Stimulated activated CD4-positive, alpha-beta T cell treated with anti-CD3 and anti-CD28 coated beads, TNF-alpha, amount 100 ng/mL, for 1 hour (primary cell): ENCODE measurements at places on chromosomes 13 and 19.

DNA sequence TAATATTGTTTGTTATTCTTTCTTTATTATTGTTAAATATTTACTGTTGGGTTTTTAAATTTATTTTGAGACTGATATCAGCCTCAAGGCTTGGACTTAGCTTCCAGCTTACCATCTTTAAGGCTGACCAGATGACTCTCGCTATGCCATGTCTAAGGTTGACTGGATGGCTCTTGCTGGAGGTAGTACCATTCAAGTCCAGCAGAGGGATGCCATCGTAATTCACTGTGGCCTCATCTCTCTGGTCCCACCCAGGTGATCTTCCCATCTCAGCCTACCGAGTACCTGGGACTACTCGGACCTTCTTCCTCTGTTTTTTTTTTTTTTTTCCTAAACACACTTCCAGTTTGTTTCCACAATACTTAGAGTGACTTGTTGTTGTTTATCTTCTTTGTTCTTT lies 41.7 kb upstream of the ZNF91 start:
- no peak for DNase-seq

DNA sequence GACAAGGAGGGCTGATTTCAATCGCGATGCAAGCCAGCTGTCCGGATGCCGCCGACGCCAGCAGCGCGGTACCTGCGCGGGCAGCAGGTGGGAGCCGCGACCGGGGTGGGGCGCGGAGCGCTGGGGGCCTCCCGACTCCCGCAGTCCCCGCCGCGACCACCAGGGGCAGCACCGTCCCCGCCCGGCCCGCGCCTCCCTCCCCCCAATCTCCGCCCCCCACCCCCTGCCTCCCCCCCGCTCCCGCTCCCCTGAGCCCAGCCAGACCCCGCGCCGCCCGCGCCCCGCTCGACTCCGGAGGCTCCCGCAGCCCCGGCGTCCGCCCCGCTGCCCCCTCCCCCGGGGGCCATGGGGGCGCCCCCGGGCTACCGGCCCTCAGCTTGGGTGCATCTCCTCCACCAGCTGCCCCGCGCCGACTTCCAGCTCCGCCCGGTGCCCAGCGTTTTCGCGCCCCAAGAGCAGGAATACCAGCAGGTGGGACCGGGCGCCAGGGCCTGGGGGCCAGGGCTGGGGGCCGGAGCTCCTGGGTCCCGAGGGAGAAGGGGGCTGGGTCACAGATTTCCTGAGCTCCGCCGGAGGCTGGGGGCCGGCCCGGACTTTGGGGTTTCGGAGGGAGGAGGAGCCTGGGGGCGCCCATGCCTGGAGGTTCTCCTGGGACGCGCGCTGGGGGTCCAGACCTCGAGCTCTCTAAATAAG lies at the start of gene TTYH1:
TTYH1 (plus strand) TSS at position 257 of the 693 bp plus-strand sequence; CDS start at position 346, 89 bp downstream.
- DNase-seq: peak; percentile 48

DNA sequence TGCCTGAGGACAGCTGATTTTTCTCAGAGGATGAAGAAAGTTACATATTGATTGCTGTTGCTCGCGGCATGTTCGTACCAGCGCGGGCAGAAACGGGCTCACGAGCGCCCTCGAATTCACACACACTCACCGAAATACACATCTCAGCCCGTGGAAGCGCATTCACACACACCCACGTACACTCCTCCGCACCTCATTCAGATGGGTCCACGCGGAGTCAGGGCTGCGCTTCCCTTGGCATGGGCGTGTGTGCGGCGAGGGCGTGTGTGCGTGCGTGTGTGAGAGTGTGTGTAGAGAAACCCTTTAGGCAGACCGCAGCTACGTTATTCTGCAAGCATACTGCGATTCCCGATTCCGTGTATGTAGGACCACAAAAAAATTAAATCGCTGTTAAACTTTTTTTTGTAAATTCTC lies 2.1 kb upstream of the PCDH17 start:
- no peak for DNase-seq

GRCh38 chr19:45990113-45990728 lies 5.0 kb upstream of the CCDC61 start:
- DNase-seq: no peak

DNA sequence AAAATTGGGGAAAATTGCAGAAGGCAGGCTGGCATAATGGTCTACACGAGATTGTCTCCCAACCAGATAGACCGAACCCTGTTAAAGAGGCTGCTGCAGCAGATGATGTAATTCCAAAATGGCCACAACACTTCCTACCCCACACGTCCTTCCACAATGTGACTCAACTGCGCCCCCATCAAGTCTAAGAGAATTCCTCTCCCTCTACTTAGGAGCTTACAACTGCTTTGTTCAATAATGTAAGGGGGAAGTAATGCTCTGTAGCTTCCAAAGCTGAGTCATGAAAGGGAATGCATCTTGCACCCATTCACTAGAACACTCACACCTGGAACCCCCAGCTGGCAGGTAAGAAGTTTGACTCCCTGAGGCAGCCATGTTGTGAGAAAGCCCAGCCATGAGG lies 117.8 kb upstream of the IRS2 start:
- no peak for DNase-seq

GRCh38 chr13:20127262-20127561 lies 33.6 kb downstream of the GJA3 start:
- DNase-seq: no peak

- no peak for DNase-seq
These were observed 75.1 kb downstream of the C13orf42 start for GRCh38 chr13:51035978-51036377.

DNA sequence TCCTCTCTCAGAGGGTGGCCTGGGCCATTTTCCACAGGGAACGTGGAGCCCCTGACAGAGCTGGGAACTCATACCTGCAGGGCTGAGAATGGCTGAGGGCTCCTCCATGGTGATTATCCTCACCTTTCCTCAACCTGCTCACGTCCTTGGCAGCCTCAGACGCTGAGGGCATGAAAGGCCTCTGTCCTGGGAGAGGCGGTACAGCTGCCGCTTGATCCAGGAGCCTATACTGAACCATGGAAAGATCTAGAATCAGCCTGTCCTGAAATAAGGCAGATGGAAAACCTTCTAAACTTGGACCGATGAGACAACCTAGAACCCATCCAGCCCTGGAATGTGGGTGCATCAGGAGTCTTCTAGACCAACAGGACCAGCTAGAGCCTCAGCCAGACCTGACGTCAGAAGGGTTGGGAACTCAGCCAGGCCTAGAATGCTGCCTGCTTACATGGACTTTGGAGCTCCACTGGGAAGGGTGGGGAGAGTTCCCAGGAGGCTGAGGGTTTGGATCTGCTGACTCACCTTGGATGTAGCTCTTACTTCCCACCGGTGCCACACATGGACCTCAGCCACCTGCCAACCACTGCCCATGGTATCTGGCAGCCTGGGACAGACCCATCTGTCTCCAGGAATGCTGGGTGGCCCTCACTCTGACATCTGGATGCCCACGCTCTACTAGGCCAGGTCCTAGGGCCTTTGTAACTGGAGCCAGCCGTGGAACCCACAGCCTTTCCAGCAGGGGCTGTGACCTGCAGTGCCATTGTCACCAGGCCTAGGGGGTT lies 7.5 kb downstream of the KCTD15 start:
- no peak for DNase-seq

GRCh38 chr13:41178040-41178439 lies 16.3 kb downstream of the KBTBD7 start:
- no peak for DNase-seq

- DNase-seq: no peak
These were observed 63.8 kb downstream of the DCT start for GRCh38 chr13:94415500-94416237.

DNA sequence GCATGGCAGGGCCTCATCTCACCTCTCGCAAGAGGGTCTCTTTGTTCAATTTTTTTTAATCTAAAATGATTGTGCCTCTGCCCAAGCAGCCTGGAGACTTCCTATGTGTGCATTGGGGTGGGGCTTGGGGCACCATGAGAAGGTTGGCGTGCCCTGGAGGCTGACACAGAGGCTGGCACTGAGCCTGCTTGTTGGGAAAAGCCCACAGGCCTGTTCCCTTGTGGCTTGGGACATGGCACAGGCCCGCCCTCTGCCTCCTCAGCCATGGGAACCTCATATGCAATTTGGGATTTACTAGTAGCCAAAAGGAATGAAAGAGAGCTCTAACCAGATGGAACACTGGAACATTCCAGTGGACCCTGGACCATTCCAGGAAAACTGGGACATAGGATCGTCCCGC lies 8.0 kb downstream of the FXYD3 start:
- no peak for DNase-seq

DNA sequence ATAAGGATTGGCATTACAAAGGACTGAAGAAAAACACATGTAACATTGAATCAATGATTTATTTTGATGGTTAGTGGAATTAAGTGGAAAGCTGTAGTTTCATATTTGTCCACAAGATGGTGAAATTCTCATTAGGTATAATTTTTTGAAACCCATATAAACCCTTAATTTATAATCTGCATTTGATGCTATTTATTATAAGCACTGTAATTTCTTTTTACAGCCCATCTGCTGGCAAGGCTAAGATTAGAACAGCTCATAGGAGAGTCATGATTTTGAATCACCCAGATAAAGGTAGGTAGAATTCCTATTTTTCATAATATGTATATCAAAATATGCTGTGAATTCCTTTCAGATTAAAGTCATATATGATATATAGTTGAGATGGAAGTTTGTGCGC lies 62.2 kb downstream of the DNAJC15 start:
- no peak for DNase-seq

- no peak for DNase-seq
These were observed 5.3 kb upstream of the GPR4 start for GRCh38 chr19:45607071-45608029.

DNA sequence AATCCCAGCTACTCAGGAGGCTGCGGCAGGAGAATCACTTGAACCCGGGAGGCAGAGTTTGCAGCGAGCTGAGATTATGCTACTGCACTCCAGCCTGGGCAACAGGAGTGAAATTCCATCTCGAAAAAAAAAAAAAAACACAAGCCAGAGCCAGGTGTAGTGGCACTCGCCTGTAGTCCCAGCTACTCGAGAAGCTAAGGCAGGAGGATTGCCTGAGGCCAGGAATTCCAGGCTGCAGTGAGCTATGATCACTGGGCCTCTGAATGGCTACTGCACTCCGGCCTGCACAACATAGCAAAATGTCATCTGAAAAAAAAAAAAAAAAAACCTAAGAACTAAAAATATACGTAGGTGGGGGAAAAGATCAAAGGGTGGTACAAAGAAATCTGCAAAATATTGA lies 19.4 kb downstream of the EPS15L1 start:
- no peak for DNase-seq

DNA sequence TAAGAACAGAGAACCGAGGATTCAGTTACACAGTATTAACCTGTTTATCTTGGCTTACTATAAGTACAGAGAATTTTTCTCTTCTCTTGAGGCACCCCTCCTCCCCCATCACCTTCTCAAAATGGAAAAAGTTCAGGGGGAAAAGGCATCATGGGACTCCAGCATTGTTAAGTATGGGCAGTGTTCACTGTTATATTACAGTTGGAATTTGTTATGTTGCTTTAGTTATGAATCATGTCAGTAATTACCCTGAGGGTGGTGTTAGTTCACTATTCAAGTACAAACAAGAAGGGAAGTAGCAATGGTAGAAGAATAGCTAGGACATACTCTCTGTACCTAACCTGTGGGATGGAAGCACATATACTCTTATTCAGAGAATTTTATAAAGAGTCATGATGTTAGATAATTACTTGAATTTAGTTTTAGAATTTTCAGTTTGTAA lies 12.0 kb downstream of the LPAR6 start:
- no peak for DNase-seq

DNA sequence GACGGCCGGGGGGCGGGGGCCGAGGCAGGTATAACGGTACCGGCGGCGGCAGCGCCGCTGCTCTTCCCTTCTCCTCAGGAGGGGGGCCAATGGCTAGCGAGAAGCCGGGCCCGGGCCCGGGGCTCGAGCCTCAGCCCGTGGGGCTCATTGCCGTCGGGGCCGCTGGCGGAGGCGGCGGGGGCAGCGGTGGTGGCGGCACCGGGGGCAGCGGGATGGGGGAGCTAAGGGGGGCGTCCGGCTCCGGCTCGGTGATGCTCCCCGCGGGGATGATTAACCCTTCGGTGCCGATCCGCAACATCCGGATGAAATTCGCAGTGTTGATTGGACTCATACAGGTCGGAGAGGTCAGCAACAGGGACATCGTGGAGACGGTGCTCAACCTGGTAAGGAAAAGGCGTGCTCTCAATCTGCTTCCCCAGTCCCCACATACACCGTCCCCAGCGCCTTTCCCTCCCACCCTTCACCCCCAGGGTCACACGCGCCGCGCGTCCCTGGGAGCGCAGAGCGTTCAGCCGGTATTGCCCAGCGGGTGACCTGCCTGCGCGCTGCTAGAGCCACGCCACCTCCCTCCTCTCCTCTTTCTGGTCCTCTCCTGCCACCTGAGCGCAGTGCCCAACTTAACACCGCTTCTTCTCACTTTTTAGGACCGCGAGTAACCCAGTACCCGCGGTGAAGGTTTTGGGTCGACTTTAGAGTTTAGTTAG lies 814 bp downstream of the NBEA start:
- no peak for DNase-seq

- no peak for DNase-seq
These were observed 52.4 kb downstream of the LATS2 start for GRCh38 chr13:21009036-21009435.

DNA sequence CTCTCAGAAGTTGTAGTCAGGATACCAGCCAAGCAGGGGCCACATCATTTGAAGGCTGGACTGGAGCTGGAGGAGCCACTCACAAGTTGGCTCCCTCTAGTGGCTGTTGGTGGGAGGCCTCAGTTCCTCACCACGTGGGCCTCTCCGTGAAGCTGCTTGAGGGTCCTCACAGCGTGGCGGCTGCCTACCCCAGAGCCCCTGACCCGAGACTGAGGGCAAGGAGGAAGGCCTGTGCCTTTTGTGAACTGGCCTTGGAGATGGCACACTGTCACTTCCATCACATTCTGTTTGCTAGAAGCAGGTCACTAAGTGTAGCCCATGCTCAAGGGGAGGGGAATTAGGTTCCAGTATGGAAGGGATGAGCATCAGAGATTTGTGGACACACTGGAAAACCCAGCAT lies 14.6 kb downstream of the GNA11 start:
- peak; percentile 63 for DNase-seq

DNA sequence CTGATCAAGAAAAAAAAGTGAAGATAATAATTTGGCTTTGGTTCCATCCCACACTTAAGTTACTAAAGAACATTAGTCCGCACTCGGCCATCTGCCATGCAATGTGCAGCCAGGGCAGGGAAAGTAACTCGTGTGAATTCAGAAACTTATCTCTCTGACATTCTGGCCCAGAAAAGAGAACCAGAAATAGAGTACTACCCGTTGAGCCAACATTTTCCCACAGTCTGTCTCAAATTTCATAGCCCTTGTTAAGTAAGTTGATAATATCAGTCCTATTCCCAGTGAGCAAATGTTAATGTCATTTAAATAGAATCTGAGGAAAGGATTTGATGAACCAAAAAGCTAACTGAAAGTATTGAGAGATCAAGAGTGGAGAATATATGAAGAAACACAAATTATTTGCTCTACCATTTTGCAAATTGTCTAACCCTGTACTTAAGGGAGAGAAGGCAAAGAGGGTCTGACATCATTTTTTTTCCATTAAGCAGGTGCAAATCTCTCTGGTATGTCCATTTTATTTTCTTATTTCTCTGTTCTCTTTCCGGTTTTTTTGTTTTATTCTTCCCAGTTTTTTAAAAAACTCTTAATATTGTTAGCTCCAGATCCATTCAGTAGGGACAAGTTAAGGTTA lies 156.3 kb downstream of the NDFIP2 start:
- no peak for DNase-seq
